ENCODE measurements at places on chromosomes 3 and 15.

- no peak for DNase-seq
Observed at GRCh38 chr3:20798666-20799065, 612.7 kb upstream of the SGO1 start.

GRCh38 chr15:44736181-44736765 is at the start of gene TRIM69:
Gene TRIM69, plus strand, starts transcription at chr15:44736528. Its CDS starts 177 bp downstream, at chr15:44736705.
- DNase-seq = no peak

DNA sequence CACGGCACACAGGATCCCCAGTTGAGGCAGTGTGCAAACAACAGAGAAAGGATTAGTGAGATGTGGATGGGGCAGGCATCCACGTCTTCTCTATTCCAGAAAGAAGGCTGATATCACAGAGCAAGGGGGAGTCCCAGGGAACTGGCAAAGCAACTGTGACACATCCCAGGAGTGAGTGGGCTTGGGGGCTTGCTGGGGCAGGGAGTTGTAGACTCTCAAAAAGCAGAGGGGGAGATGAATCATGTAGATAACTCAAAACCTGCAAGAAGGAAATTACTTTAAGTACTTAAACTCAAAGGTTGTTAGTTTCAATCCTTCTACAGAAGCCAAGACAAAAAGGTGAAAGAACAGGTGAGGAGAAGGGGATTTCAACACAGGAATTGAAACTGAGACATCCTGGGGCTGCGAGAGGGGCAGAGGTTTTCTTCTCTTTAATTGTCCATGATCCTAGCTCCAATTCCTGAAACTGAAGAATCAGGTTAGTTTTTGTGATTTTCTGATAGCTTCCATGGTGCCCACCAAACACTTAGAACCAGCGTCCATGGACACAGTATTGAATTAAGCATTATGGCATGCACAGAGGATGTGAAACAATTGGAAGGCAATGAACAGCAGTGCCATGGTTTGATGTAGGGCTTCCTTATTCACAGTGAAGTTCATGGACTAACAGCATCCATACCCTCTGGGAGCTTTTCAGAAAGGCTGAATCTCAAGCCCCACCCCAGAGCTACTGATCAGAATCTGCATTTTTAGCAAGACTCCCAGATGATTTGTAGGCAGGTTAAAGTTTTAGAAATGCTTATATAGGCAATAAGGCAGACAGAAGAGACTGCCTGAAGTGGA is 52.0 kb downstream of the CCR3 start:
- peak; percentile 86 for DNase-seq

GRCh38 chr15:70902107-70902506 is 9.5 kb downstream of the LRRC49 start:
- DNase-seq = no peak

GRCh38 chr3:116614795-116615362 is 94.7 kb upstream of the TUSC7 start:
- DNase-seq = no peak

GRCh38 chr3:135228201-135228600 is 433.1 kb downstream of the EPHB1 start:
- no peak for DNase-seq

DNA sequence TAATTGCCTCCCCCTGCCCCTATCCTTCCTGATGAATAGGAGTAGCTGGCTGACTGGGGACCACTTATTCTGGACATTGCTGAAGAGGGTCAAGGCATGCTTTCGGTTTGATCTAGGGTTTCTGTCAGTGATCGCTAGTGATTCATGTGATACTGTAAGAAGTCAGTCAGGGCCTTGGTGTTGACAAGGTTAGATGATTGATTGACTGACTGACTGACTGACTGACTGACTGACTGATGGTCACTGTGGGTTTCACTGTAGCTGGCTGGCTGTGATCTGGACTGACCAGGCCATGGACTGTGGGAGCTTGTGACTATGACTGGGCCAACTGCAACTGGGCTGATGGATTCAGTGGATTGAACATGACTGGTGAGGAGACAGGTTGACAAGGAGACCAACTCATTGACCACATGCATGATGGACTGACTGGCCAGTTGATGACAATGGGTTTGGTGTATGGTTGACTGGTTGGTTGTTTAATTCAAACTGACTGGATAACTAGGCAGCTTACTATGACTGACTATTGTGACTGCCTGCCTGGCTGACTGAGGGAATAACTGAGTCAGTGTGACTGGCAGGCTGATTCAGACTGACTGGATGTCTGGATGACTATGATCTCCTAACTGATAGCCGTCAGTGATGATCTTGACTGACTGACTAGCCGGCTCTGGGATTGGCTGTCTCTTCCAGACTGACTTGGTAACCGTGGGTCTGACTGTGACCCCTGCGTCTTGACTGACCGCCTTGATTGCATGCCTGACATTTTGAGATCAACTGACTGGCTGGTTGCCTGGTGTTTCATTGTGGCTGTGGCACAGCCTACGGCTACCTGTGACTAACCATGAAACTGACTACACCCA is 509.9 kb downstream of the SHQ1 start:
- peak; percentile 32 for DNase-seq

GRCh38 chr3:119636249-119636648 is 24.1 kb downstream of the POPDC2 start:
- no peak for DNase-seq

DNA sequence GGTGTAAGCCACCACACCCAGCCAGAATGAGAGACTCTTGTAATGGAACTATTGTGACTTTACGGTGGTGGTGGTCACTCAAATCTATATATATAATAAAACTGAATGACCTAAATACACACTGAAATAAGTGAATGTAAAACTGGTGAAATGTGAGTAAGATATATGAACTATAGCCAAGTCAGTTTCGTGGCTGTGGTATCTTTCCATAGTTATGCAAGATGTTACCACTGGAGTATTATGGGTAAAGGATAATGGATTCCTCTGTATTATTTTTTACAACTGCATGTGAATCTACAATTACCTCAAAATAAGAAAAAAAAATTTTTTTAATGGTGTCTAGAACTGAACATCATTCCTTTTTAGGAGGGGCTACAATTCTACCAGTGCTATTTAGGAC is 21.9 kb downstream of the PIK3CB start:
- no peak for DNase-seq

DNA sequence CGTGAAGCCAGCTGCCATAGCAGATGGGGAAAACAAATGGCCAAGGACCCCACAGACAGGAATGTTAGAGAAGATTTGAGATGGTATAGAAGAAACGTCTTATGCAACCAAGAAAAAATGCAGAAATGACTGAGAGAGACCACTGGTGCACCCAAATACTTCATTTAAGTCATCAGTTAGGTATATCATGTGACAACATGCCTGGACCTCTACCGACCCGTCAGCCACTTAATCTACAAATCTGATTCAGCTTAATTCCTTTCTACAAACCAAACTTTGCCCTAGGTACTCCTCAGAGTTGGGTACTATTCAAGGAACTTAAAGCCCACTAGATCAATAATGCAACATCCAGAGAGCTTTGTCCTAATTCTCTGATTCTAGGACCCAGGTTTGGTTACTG is 126.0 kb upstream of the UBE2E2 start:
- no peak for DNase-seq

DNA sequence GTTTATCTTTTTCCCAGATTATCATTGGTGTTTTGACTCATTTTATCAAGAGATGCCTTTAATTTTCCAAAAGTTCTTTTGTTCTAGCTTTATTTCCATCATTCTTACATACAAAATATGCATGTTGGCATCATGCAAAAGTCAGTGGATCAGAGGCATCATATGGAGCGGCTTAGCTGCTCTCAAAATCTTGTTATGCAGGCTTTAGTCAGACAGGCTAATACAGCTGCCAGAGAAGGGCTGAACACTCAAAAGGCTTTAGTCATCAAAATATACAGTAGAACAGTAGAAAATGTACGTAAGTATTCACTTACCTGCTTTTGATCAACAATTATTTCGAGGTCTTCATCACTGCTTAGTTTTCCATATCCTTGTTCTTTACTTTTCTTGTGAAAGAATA is 65.5 kb downstream of the PEX5L start:
- no peak for DNase-seq

DNA sequence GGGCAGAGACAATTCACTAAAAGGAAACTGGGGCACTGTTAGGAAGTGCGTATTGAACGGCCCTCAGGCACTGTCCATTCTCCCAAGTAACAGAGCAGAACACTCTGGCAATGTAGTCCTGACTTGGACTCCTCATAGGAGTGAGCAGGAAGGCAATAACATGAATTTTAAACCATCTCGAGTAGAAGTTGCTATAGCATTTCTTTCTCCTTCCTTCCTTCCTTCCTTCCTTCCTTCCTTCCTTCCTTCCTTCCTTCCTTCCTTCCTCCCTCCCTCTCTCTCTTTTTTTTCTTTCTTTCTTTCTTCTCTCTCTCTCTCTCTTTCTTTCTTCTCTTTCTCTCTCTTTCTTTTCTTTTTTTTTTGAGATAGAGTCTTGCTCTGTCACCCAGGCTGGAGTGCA is 46.4 kb upstream of the TRA2B start:
- DNase-seq = no peak

GRCh38 chr3:146468671-146469149 is 651 bp downstream of the PLSCR2 start:
- DNase-seq = no peak

DNA sequence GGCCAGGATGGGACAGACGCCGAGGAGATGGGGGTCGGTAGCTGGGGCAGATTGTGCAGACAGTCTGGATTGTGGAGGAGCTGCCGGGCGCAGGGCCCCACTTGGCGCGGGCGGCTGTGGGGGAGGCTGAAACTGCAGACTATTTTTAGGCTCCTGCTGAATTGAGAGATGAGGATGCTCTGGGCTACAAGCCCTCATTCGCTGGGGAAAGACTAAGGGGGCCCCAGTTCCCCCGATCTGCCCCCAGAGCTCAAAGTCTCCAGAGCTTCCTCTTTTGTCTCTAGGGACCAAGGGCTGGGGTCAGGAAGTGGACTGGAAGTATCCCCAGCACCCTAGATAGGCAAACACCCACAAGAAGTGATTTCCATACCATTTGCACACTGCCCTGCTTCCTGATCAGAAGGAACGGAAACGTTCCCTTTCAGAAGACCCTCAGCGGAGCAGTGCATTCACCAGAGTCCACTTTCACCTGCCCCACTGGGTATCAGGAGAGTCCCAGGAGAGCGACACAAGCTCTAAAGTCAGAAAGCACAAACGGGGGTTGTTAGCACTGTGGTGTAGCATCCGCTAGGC is 29.7 kb downstream of the SEMA7A start:
- no peak for DNase-seq

- DNase-seq = no peak
Observed at GRCh38 chr3:50423543-50423942, 64.2 kb upstream of the TMEM115 start.

DNA sequence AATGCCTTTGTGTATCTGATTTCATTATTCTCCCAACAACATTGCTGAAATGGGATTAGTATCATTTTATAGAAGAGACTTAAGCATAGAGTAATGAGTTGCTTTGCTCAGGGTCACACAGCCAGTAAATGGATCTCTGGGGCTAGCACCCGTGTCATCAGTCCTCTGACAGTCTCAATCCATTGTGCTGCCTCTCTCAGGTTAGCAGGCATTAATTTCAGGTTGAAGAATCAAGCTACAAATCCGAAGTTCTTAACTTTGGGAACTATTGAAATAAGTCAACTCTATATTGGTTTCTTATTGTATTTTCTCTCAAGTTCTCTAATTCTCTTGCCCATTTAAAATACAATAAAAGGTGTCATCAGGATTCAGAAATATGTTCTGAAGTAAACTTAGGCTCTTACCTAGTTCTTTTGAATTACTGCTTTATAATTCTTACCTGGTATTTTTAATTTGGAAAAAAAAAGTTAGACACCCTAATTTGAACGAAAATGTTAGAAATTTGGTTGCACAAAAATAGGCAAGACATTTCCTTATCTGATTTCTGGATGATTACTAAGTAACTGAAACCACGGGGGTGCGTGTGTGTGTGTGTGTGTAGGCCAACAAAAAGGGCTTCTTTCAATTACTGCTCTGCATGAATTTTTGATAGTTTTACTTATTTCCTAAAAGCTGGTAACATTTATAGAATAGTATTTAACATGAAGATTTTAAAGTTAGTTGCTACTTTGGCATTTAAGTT is 189.8 kb downstream of the MBNL1 start:
- DNase-seq = peak; percentile 23

DNA sequence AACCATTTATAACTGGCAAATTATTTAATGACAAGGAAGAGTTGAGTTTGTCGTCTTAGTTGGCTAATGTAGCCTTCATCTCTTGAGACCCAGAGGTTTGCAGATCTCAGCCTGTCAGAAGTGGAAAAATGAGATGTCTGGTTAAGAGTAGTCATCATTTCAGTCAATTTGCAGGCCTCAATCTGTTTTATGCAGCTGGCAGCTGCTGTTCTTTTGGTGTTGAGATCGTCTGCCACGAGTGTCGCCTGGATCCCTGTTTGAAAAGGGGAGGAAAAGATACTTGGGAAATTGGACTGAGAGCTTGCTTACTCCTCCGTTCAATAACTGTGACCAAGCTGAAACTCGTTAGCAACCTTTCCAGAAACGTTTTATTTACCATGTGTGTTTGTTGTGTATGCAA is 2.3 kb downstream of the PHLDB2 start:
- DNase-seq = no peak

GRCh38 chr15:72521682-72522081 is 47.6 kb downstream of the ARIH1 start:
- DNase-seq = no peak

- no peak for DNase-seq
Observed at GRCh38 chr3:117898722-117899522, 1135.7 kb downstream of the IGSF11 start.

- no peak for DNase-seq
Observed at GRCh38 chr15:82871358-82871757, 61.9 kb downstream of the WHAMM start.

GRCh38 chr3:59865351-59865750 is 815.5 kb upstream of the CFAP20DC start:
- DNase-seq = no peak

- no peak for DNase-seq
Observed at GRCh38 chr3:143565951-143566350, 282.3 kb downstream of the SLC9A9 start.

- no peak for DNase-seq
Observed at GRCh38 chr15:101427606-101428487, 61.7 kb downstream of the PCSK6 start.

DNA sequence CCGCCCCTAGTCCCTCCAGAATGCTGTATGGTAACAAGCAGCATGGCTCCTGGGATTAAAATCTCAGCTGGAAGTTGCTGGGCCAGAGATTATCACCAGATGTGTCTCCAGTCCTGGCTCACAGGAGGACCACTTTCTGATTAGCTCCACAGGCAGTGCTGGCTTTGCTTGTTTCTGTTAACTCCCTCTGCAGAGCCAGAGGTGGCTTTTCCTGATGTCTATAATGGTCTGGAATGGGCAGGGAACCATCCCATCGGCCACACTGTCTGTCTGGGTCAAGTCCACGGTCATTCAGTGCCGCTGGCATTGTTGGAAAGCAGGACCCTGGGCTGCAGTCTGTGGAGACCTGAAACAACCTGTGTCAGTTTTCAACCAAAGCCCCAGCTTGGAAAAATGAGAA is 119.6 kb upstream of the CTDSPL start:
- DNase-seq = no peak

DNA sequence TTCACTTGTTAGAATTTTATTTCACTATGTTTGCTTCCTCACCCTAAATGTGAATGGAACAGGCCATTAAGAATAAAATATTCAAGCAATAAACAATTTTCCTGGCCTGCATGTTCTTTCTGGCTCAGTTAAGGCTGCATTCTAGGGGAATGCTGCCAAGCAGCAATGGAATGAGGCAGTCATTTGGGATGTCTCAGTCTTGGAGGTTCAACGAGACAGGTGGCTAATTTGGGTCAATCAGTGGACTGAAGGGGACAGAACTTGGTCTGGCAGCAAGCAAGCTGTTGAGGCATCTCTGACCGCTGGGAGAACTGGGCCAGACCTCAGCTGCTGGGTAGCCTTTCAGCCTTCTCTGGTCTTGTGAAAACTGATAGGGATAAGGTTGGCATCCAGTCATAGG is 241.6 kb downstream of the NLGN1 start:
- DNase-seq = no peak

GRCh38 chr3:96779810-96780209 is 34.6 kb upstream of the EPHA6 start:
- DNase-seq = no peak
